Stomach (tissue), 19 donors: ENCODE measurements at places on chromosomes 2 and 18.

- no peak for DNase-seq
Observed at GRCh38 chr2:141199711-141200110, 931.1 kb downstream of the LRP1B start.

DNA sequence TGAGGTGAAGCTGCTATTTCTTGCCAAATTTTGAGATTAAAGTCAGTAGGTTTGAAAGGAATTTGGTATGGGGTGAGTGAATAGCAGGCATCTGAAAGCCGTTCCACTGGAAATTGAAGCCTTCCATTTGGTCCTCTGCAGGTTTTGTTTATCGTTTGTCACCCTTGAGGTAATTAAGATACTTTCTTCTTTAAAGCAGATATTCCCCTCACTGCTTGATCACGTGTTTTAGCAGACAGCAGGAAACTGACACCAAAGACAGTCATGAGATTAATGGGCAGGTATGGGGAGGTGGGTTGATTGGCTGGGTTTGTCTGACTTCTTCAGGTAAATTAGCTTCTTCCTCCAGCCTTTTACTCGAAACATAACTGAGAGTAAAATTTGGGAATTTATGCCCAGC, 10.7 kb downstream of the LPIN1 start:
- DNase-seq: no peak

GRCh38 chr2:128196471-128196931, 105.5 kb downstream of the UGGT1 start:
- peak; percentile 43 for DNase-seq

GRCh38 chr2:123692121-123692520, 333.0 kb upstream of the CNTNAP5 start:
- DNase-seq: no peak

DNA sequence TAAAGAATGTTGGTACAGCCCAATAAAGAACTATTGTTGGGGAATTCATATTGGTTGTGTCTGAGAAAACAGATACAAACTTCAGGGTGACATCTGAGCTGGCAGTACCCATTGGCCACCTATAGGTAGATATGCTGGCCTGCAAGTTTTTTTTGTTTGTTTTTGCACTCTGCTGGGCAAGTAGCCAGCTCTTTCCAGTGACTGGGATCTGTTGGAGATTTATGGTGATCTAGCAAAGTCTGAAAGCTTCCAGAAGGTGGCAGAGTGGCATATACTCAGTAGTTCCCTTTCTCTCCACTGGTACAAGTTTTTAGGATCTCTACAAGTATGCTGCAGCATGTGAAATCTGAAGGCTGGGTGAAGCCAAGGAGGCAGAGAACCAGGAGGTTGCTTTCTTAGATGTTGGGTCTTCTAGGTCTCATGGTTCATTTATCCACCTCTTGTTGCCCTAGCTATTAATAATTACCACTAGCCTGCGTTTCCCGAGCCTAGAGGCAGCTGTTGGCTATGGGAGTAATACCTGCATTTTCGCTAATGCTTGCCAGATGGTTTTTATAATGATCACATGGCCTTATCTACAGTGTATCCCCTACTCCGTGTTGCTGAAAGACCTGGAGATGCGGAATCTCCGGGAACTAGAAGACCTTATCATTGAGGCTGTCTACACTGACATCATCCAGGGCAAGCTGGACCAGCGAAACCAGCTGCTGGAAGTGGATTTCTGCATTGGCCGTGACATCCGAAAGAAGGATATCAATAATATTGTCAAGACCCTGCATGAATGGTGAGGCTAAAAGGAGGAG, 9.5 kb downstream of the COPS7B start:
- DNase-seq: peak; percentile 85

DNA sequence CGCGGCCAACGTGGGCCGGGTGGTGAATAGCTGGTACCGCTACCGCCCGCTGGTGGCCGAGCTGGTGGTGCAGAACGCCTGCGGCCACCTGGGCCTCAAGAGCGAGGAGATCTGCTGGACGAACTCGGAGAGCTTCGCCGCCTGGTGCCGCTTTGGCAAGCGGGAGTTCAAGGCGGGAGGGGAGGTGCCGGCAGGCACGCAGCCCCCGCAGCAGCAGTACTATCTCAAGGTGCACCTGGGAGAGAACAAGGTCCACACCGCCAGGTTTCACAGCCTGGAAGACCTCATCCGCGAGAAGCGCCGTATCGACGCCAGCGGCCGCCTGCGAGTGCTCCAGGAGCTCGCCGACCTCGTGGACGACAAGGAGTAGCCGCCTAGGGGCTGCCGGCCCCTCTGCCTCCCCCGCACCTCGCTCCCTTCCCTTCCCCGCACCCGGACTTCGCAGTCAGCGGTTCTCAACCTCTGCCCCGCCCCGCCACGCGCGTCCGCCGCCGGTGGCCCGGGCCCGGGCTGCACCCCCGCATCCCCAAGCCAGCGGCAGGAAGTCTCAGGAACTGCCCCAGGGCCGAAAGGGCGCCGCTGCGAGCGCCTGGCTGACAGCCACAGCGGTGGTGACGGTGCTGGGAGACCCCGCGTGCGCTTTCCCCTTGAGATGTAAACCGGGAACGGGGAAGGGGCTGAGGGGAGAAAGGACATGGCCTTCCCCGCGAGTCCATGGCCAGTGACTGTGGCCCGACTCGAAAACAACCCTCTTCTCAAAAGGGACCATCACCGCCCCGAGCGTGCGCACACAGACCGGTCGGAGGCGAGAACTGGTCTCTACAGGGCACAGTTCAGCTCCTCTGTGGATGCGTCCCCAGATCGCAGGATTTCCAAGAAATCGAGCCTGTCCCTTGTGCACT, 2.2 kb downstream of the LRATD1 start:
- DNase-seq: peak; percentile 95

DNA sequence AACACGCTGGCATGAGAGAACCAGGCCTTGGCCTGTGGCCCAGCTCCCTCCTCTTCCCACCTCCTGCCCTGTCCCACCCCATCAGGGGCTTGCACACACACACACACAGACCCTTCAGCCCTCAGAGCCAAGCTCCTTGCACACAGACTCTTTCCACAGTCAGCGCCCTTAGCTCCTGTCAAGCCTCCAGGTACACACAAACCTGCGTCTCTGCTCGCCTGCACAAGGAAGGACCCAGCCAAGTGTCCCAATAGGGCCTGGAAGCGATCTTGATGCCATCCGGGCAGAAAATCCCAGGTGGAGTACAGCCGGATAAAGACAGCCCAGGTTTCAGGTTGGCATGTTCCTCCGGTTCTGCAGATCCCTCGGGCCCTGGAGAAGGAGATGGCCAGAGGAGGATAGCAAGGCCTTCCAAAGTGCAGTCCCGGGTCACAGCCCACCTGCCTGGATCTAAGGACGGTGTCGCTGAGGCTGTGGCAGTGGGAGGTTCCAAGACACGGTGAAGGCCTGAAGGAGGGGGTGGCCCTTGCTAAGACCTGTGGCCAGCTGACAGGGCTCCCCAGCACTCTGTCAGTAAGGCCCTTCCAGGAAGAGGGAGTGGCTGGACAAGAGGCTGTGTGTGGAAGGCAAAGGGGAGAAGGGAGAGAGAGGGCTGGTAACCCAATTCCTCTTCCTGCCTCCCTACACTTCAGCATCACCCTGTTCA, 18.5 kb upstream of the STEAP3 start:
- DNase-seq: no peak

GRCh38 chr18:13562494-13563029, 163.8 kb downstream of the FAM210A start:
- no peak for DNase-seq

- no peak for DNase-seq
Observed at GRCh38 chr2:227862741-227863588, 8.5 kb upstream of the DAW1 start.

DNA sequence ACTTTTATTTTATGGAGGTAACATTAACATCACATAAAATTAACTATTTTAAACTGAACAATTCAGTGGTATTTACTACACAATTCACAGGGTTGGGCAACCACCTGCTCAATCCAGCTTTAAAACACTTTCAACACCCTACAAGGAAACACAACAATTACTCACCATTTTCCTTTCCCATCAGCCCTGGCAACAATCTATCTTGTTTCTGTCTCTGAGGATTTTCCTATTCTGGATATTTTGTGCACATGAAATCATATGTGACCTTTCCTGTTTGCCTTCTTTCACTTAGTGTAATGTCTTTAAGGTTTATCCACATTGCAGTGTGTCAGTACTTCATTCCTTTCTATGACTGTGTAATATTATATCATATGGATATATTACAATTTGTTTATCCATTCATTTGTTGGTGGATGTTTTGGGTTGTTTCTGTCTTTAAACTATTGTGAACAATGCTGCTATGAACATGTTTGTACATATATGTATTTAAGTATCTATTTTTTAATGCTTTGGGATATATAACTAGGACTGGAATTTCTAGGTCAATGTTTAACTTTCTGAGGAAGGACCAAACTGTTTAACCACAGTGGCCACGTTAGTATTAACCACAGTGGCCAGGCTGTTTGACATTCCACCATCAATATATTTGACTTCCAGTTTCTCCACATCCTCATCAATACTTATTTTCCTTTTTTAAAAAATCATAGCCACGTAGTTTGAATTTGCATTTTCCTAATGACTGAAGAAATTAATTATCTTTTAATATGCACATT, 72.4 kb upstream of the KIF5C start:
- DNase-seq: no peak

GRCh38 chr18:54736981-54737380, 91.3 kb upstream of the RAB27B start:
- no peak for DNase-seq

GRCh38 chr2:217740756-217741155, 262.0 kb downstream of the TNS1 start:
- DNase-seq: no peak

DNA sequence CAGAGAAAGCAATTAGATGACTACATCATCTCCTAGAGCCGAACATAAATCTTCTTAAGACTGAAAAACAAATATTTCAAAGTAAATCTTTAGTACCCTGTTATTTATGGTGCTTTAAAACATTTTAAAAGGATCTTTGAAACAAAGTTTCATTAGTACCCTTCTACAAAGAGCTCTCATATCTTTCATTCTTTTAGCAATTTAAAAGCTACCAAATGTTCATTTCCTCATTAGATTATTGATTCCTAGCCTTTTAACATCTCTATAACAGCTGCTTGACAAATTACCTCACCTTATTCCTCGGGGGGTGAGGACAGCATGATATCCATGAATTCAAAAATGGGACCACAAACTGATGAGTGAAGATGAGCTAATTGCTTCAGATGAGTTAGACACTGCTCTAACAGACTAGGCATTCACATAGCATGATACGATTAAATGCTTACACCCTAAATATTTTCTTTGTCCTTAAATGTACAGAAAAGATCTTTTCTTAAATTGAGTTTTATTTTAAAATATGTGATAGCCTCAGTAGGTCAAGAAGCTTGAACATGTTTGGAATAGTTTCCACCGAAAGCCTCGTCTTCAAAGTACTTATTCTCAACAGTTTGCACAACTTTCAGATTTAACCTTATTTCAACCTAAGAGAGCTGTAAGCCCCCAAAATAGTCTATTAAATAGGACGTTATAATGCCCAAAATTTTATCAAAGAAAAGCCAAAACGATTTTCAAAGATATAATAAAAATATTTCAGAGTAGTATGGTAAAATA, 2.1 kb downstream of the ATAD2B start:
- DNase-seq: no peak

GRCh38 chr18:39886136-39886535, 2068.9 kb upstream of the PIK3C3 start:
- DNase-seq: no peak

DNA sequence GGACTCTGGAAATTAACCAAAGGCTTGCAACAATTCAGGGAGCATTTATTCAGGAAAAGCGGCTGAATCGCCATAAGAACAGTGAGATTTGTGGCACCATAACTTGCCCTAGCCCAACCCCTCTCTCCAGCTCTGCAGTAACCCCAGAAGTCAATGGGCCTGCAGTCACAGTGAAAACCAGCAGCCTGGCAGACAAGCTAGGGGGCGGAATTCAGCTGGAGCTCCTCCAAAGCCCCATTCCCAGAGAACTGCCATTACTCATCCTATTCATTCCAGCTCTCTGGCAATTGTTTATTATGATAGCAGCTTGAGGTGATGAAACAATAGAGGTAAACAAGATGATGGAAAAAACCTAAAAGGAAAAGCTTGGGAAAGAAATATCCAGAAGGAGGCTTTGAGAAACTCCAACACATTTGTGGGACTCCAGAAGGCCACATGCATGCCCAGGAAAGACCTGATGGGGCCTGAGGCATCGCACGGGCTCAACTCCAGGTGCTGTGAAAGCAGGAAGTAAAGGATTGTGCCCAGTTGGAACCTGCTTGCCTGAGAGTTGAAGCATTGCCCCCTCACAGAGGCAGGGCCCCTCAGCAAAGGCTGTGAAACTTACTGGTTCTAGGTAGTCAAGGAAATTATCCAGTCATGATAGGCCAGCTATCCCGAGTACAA, 126.7 kb downstream of the TWIST2 start:
- DNase-seq: no peak

DNA sequence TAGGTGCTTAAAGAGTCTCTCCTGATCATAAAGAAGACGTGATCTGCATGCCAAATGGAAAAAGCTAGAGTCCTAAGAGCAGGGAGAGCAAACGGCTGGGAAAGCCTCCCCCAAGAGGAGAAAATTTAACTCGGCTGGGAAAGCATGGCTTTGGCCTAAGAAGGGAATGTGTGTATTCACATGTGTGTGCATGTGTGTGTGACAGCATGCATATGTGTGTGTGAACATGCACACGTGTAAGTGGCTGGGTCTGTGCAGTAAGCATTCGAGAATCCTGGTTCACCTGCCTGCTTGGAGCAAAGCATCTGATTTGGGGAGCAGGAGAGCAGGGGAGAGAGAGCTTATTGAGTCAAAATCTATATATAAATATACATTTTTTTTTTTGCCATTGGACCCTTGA, 30.1 kb upstream of the BCL11A start:
- no peak for DNase-seq

DNA sequence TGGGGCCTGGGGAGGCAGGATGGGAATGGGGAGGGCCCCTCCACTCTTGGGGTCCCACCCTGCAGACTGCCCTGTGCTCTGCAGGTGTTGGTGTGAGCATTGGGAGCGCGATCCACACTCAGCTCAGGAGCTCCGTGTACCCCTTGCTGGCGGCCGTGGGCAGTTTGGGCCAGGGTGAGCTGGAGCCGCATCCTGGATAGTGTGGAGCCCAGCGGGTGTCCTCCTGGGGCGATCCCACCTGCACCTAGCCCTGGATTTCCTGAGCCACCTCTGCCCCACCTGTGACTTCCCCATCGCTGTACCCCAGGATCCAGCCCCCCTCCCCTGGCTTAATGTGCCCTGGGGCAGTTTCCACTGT, 2.6 kb downstream of the PROM2 start:
- no peak for DNase-seq

GRCh38 chr2:154720651-154721050, 22.2 kb downstream of the KCNJ3 start:
- peak; percentile 59 for DNase-seq

DNA sequence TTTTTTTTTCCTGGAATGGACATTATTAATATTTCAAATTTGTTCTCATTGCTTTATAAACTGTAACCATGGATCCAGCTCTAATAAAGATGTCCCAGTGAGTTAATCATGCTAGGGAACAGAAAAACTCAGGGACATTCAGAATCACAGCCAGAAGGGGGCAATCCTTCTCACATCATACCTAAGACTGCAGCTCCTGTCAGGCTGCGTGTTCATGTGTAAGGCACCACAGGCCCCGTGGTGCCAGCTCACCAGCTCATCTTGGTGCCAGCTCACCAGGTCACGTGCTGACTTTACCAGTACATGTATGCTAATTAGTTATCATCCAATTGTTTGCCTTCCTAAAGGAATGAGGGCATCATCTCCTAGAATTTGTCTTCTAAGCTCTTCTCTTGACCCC, 84.7 kb upstream of the NEDD4L start:
- peak; percentile 81 for DNase-seq
